ENCODE measurements at places on chromosomes 12 and 14.
A peak's percentile ranks its signal among the peaks of the same experiment; 100 is the strongest.

GRCh38 chr12:92495108-92495507, 207.7 kb upstream of the PLEKHG7 start:
- DNase-seq, result no peak

GRCh38 chr12:58250077-58250476, 308.7 kb downstream of the ATP23 start:
- DNase-seq, result no peak

GRCh38 chr12:65632131-65632855, 192.0 kb upstream of the HMGA2 start:
- peak; percentile 51 for DNase-seq

DNA sequence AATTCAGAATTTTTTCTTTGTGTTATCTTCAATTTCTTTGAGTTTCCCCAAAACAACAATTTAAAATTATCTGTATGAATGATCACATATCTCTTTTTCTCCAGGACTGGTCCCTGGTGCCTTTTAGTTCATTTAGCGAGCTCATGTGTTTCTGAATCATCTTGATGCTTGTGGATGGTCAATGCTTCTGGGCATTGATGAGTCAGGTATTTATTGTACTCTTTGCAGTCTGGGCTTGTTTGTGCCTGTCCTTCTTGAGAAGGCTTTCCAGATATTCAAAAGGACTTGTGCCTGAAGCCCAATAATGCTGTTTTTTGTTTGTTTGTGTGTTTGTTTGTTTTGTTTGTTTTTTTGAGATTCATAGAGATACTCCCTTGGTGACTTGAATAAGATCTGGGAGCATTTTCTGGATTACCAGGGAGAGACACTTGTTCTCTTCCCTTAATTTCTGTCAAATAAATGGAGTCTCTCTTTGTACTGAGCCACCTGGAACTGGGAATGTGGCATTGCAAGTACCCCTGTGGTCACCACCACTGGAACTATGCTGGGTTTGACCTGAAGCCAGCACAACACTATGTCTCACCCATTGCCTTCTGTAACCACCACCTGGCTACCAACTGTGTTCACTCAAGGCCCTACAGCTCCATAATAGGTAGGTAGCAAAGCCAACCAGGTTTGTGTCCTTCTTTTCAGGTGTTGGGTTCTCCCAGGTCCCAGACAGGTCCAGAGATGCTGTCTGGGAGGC, 56.3 kb downstream of the SLC6A15 start:
- no peak for DNase-seq

GRCh38 chr14:94059998-94060397, 21.0 kb downstream of the DDX24 start:
- DNase-seq, result no peak

DNA sequence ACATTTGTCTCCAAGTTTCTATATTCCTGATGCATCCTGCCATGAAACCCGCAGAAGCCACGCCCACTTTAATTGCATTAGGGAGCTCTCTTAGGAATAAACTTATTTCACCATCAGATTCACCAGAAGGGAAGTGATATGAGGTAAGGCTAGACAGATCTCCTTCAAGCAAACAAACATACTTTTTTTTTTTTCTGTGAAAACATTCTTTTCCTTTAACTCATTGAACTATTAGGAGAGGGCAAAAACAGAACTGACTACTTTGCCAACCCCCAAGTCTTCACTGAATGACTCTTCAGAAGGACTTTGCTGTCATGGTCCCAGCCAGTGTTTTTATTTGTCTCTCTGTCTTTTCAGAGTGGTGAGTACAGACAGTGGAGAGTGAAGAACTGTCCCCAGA, 48.4 kb downstream of the GTF2A1 start:
- peak; percentile 21 for DNase-seq

GRCh38 chr12:89373763-89374572, 21.7 kb upstream of the DUSP6 start:
- DNase-seq, result peak; percentile 74

DNA sequence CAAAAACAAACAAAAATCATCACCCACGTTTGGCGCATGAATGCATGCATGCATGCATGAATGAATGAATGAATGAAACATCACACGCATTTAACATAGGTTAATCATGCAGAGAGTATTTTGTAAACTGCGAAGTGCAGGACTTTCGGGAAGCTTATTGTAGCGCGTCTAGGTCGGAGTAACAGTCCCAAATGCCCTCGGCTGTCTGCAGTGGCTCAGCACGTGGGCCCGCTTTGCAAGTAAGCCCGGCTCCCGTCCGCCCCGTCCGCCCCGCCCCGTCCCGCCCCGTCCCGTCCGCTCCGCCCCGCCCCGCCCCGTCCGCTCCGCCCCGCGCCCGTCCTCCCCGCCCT, 263 bp upstream of the IFT81 start:
- DNase-seq, result no peak

GRCh38 chr12:87870493-87871460, 158.4 kb downstream of the C12orf50 start:
- no peak for DNase-seq

GRCh38 chr12:53747095-53747494, 4.7 kb downstream of the CISTR start:
- no peak for DNase-seq

DNA sequence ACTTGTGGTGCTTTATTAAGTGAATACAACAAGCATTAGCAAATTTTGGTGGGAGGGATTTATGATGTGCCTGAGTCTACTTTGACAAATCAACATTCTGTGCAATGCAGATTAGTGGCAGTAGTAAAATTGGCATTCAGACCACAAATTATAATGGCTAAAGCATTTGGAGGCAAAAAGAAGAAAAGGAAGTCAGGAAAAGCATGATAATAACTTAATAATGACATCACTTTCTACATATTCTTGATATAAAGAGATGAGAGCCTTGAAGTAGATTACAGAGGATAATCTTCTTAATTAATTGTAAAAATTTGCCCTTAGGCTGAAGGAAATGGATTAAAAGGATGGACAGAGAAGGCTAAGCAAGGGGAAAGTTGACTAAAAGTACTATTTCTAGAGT, 126.0 kb downstream of the SLC6A15 start:
- DNase-seq, result no peak

GRCh38 chr14:48247977-48248376, 572.6 kb upstream of the MDGA2 start:
- no peak for DNase-seq

GRCh38 chr12:26011099-26011498, 52.6 kb downstream of the RASSF8 start:
- DNase-seq, result peak; percentile 72

DNA sequence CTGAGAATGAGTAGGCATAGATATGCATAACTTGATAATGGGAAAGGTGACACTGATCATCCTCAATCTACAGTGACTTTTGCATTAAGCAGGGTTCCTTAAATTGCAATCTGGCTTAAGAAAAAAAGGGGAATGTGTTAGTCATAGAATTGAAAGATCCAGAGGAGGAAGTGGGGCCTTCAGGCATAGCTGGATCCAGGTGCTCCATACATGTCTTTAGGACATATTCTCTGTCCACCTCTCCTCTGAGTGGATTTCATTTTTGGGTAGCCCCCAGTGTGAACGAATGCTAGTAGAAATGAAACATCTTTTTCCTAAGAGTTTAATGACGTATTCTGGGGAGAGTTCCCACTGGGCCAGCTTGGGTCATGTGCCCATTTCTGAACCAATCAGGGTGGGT, 27.6 kb downstream of the CCDC63 start:
- no peak for DNase-seq

DNA sequence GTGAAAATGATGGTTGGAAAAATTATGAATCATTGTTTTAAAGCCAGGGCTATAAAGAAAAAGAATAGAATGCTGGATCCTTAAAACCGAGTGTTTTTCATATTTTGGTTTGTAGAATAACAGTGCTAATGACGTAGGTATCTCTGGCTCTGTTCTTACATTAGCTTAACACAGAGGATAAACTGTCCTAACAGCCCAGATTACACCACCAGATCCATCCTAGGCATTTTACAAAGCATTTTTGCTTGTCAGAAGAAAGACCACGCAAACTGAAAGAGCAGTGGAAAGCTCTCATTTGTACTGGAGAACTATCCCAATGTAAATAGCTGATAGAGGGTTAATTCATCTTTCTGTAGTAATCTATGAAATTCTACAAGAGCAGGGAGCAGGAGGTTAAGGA, 13.6 kb downstream of the IFT81 start:
- no peak for DNase-seq

- no peak for DNase-seq
Measured at GRCh38 chr12:75937486-75937885, 94.1 kb downstream of the PHLDA1 start.

GRCh38 chr14:93965287-93965821, 11.0 kb downstream of the ASB2 start:
- peak; percentile 95 for DNase-seq

DNA sequence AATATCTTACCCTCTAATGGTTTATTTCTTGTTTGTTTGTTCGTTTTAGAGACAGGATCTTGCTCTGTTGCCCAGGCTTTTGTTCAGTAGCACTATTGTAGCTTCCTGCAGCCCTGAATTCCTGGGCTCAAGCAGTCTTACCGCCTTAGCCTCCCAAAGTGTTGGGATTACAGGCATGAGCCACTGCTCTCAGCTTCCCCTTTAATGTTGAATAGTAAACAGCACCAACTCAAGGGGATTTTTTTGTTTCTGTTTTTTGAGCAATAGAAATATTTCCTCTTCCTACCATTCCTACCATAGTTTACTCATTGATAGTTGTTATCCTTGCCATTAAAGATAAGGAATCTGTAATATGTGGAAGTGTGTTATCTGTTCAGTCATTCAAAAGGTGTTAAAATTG, 10.7 kb downstream of the ARID4A start:
- DNase-seq, result no peak

DNA sequence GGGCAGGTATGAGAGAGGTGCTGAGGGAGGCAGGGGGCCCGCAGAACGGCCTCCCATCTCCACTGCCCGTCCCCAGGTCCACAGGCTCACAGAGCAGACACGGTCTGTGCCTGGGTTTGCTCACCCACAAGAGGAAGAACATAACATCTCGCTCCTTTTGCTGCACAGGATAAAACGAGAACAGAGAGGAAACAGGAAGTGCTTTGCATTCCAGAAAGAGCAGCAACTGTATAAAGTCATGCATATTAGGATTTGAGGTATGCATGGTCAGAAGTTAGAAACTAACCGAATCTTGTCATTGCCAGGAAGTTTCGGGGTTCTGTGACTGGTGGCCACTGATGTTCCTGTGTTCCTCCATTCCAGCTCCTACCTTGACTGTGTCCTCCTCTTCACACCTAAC, 25.0 kb downstream of the NTF3 start:
- DNase-seq, result peak; percentile 92

- peak; percentile 24 for DNase-seq
Measured at GRCh38 chr12:64528616-64529015, 76.7 kb downstream of the TBK1 start.

- DNase-seq, result no peak
Measured at GRCh38 chr14:20419419-20419818, 6.1 kb upstream of the TEP1 start.

GRCh38 chr12:455821-456220, 3.9 kb upstream of the B4GALNT3 start:
- no peak for DNase-seq

- no peak for DNase-seq
Measured at GRCh38 chr12:3071107-3071506, 6.1 kb upstream of the TSPAN9 start.

GRCh38 chr14:74658535-74659131, 46.6 kb upstream of the LTBP2 start:
- DNase-seq, result peak; percentile 82

GRCh38 chr14:75306927-75307699, 28.5 kb downstream of the FOS start:
- DNase-seq, result peak; percentile 10

DNA sequence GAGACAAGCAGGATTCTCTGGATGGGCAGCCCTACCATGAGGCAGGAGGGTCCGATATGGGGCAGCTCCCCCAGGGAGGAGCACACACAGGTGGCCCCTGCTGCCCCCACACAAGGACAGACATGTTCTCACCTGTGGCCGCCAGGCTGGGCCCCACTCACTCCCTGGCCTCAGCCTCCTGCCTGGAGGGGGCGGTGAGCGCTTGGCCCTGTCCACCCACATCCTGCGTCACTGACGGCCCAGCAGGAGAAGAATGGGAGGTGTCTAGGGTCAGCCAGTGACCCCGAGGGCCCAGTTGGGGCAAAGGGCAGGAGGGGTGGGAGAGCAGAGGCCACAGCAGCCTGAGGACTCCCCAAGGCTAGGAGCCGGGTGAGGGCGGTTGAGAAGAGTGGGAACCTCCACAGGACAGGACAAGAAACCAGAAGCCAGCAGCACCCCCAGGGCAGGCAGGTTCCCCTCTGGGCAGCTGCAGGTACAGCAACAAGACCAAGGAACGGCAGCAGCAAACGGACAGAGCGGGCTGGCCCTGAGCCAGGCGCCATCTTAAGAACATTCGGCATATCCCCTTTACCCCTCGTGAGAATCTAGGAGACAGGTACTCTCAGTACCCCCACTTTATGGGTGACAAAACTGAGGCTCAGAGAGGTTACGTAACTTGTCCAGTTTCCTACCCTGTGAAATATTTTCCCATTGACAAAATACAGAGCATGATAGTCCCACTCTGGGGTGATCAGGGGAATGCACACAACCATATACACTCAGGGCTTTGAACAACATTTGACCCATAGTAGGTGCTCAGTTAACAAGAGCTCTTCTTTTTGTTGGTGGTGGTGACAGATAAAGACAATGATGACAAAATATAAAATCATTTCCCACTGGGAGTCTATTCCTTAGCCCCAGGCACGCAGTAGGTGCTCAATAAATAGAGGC, 74.3 kb downstream of the NCOR2 start:
- no peak for DNase-seq

- DNase-seq, result peak; percentile 82
Measured at GRCh38 chr12:124053851-124054250, 80.8 kb downstream of the ZNF664 start.

- no peak for DNase-seq
Measured at GRCh38 chr14:82420871-82421270, 887.2 kb upstream of the SEL1L start.

DNA sequence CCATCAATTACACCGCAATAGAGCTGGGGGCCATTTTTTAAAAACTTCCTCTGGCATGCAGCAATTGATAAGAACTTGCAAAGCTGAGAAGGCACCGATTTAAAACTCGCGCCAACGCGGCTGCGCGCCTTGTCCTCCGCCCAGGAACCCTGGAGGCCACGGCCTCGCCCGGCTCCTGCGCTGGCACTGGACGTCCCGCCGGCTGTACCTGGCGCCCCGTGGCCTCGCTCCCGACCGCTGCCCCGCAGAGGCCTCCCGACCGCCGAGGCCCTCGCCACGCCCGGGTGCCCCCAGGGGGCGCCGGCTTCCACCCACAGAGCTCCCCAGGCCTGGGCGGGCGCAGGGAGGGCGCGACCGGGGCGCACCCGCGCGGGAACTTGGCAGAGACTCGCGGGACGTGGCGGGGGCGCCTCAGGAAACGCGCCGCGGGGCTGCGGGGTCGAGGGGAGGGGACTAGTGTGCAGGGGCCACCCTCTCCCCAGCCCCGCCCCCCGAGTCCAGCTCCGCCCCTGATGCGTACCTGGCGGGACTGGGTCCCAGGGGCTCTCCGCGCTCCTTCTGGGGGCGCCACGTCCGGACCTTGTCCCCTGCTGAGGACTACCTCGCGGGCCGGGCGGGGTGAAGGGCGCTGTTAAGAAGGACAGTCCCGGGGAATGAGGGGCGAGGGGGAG, 65.7 kb downstream of the TNFAIP2 start:
- peak; percentile 9 for DNase-seq

GRCh38 chr12:44875954-44876543, at the start of gene NELL2:
NELL2 (minus strand) TSS chr12:44876315; CDS start chr12:44875869, 446 bp downstream.
- DNase-seq, result peak; percentile 34

- DNase-seq, result no peak
Measured at GRCh38 chr12:53803194-53803593, 51.4 kb upstream of the CISTR start.
